ENCODE measurements at places on chromosomes 4 and X.

DNA sequence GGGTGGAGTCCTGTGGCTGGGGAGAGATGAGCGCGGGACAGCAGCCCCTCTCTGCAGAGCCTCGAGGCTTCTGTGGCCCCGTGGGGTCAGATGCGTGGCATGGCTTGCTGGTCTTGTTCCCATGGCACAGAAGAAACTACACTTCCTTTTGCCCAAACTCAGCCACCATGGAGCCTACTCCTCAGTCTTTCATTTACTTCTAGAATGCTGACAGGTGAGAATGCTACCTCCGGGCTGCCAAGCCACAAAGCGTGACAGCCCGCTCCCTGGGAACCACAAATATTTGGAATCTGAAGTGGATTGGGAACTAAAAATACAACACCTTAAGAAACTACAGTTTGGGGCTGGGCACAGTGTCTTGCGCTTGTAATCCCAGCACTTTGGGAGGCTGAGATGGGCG, 98.0 kb downstream of the TRAPPC11 start:
- DNase-seq: no peak

DNA sequence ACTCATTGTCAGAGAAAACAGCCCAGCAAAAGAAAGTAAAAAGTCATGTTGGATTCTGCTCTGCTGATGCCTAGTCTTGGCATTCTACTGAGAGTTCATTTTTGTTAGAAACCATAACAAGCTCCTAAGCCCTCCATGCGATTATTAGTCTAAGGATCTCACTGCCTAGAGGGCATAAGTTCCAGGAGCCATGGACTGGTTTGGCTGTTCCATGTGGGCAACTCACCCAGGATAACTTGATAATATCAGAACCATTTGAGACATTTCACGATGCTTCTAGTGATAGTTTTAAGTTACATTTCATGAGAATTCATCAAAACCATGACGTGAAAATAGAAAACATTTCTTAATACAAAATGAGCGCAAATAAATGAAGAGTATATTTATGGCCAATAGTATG, 376.8 kb upstream of the GALNT7 start:
- no peak for DNase-seq

DNA sequence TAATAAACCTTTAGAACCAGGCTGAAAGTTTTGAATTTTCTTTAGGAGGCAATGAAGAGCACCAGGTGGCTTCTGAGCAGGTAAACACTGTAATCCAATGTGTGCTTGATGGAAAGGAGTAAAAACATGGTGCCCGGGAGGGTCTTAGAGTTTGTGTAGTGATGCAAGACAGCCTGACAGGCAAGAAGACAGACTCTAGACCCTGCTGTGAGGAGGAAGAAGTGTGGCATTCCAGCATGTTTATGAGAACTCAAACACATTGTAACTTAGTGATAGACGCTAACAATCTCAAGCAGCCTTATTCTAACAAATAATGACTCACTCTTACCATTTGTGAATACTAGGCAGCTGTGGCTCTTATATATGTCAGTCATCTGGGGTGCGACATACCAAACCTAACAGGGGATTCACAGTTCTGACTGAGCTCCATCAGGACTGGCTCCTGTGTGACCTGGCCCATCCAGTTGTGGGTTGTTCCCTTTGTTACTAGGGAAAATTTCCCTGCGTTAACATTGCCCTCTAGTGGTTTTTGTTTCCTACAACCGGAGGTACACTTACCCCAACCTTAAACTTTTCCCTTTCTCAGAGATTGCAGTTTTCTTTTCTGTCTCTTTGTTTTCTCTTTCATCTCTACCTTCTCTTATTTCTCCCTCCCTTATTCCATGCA, 53.8 kb downstream of the VSIG4 start:
- DNase-seq: peak; percentile 78

DNA sequence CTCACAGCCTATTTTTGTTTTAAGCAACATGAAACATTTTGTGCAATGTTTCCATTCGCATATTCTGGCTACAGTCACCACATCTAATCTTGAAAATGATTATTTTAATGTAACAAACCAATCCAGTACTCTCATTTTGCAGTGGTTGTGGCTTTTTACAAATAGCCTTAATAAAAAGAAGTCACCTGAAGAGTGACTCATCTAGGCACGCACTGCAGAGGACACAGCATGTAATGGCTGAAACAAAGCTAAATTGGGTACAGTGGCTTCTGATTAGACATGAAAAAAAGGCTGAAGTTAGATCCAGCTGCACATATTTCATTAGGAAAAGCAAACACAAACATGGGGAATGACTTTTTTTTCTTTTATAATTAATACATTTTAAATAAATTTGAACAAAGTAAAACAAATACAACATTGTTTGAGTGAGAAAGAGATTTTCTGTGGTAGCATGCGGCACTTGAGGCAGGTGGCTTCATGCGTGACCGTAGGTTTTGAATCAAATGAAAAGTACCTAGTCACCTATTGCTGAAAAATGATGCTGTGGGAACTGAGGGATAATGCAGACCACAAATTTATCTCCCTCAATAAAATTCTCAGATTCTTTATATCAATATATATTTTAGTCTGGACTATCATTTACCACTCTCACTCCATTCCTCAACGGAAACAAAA, 240.8 kb upstream of the DDX53 start:
- no peak for DNase-seq

- DNase-seq: no peak
Measured at GRCh38 chr4:8818063-8818881, 53.4 kb downstream of the HMX1 start.

DNA sequence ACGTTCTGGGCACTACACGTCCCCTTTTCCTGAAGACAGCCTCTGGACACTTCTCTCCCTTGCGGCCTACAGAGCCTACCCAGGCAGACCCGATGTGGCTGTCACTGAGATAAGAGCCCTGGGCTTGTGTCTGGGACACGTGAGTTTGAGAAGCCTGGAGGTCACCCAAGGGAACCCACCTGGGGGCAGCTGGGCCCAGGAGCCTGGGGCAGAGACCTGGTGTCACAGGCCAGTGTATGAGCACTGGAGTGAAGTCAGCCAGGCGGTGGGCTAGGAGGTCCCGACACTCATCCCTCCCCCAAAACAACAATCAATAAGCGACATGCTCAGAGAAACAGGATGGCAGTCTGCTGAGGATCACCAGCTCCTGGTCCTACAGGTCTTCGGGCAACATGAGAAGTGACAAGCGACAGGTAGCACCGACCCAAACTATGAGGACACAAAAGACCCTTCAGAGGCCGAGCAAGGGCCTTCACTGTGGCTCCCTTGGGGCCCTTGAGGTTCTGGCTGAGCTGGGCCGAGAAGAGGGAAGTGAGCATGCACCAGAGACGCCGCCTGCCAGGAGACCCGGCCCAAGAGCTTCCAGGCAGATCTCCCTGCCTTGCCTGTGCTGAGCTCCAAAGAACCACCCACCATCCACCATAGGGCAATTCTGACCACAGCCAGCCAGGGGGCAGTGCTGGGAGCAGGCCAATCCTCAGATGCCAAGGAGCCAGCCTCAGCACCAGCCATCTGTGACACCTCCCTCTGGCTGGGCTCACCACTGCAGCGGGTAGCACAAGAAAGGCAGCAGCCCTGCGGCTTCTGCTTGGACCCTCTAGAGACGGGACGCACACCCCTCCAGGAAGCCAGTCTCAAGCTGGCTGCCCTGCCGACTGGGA, 11.0 kb upstream of the DUSP9 start:
- DNase-seq: no peak

GRCh38 chr4:120331486-120332370, 265.1 kb upstream of the MAD2L1 start:
- no peak for DNase-seq

GRCh38 chr4:14265651-14266050, 638.1 kb upstream of the BOD1L1 start:
- DNase-seq: no peak

DNA sequence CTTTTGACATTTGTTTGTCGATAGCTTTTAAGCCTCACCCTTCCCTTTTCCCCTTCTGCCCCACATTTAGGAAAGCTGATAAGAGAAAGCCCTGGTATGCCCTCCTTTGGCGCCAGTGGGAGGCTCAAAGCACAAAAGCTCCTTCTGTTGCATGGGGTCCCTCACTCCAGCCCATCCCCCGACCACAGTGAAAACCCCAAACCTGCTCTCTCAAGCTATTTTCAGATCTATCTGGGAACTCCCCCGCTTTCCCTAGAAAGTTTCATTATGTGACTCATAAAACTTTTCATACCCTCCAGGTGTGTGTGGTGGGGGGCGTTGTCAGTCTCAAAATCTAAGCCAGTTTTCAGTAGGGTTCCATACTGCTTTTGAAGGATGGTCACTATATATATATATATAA, 259.0 kb upstream of the PCDH7 start:
- no peak for DNase-seq

GRCh38 chr4:6386091-6386490, 86.3 kb downstream of the PPP2R2C start:
- no peak for DNase-seq

- no peak for DNase-seq
Measured at GRCh38 chrX:8864161-8864560, 63.0 kb upstream of the FAM9A start.

- no peak for DNase-seq
Measured at GRCh38 chr4:27000820-27001219, 140.2 kb downstream of the STIM2 start.

GRCh38 chr4:103895876-103896465, 176.2 kb upstream of the TACR3 start:
- DNase-seq: no peak

- DNase-seq: no peak
Measured at GRCh38 chr4:139137763-139138162, 39.3 kb downstream of the ELF2 start.

- DNase-seq: no peak
Measured at GRCh38 chr4:137956256-137956655, 285.9 kb downstream of the SLC7A11 start.

DNA sequence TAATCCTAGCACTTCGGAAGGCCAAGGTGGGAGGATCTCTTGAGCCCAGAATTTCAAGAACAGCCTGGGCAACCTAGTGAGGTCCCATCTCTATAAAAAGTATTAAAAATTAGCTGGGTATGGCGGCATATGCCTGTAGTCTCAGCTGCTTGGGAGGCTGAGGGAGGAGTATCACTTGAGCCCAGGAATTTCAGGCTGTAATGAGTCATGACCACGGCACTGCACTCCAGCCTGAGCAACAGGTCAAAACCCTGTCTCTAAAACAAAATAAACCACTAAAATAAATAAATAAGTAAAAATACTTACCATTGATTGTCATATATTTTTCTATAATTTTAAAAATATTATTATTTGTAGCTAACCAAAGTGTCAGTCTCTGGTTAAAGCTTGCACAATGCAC, 315.6 kb upstream of the SMIM31 start:
- no peak for DNase-seq

DNA sequence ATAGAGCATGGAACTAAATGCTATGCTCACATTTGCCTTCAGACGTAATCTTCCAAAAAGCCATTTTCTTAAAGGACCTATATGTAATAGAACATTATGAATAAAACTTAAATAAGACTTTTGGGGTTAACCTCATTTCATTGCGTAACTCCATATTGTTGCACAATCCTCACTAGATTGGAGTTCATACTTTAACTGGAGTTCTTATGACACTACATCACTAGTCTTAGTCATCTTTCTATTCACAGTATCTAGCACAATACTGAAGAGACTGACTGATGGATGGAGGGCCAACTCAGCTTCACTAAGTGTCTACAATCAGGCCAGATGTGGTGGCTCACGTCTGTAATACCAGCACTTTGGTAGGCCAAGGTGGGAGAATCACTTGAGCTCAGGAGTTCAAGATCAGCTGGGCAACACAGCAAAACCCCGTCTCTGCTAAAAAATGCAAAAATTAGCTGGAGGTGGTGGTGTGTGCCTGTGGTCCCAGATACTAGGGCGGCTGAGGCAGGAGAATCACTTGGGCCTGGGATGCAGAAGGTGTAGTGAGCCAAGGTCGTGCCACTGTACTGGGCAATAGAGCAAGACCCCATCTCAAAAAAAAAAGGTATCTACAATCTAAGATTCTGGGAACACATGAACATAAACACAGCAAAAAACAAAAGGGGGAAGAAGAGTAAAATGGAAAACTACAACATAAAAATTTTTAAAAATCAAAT, 80.8 kb upstream of the MAB21L2 start:
- no peak for DNase-seq

DNA sequence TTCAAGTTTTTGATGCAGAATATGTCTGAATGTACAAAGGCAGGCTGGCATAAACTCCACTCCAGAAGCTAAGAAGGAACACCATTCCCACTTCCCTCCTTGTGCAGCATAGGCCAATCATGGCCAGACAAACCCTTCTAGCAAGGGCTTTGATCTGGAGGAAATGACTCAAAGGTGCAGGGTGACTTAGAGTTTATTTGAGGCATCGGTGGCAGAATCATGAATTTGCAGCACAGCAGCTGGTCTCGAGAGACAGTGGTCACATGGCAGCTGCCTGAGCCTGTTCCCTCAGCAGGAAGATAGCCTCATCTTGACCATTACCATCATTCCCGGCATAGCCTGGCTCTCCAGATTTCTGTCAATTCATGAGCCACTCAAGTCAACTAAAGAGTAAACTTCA, 154.5 kb downstream of the ATP10D start:
- no peak for DNase-seq

- no peak for DNase-seq
Measured at GRCh38 chr4:27836523-27836922, 975.9 kb downstream of the STIM2 start.

Data from bone marrow (tissue), 2 donors.